HS-5 (cell line): ENCODE measurements at places on chromosomes 7 and 10.

- no peak for DNase-seq
These were observed 81.8 kb downstream of the SEMA3A start for GRCh38 chr7:84112771-84113170.

DNA sequence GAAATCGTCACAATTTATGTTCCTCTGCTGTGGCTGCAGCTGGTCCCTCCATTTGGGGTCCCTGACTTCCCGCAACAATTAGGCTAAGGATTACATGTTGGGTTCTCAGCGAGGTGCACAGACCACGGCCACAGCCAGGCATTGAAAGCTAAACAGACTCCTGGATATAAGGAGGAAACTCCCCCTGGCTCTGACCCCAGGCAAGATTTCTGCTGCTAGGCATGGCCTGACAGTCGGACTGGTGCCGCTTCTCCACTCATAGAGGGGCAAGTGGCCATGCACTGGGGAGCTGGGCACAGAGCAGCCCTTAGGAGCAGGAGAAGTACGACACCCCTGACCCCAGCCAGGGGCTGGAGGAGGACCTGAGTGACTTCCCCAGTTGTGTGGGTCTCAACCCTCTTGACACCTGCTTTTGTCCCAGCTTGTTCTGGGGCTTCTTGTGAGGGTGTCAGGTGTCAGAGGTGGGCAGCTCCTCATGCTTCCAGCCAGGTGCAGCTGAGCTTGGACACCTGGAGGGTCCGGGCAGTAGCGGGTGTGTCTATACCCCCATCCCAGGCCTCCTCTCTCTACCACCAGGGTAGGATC is 38.3 kb downstream of the TSPAN15 start:
- DNase-seq = no peak

DNA sequence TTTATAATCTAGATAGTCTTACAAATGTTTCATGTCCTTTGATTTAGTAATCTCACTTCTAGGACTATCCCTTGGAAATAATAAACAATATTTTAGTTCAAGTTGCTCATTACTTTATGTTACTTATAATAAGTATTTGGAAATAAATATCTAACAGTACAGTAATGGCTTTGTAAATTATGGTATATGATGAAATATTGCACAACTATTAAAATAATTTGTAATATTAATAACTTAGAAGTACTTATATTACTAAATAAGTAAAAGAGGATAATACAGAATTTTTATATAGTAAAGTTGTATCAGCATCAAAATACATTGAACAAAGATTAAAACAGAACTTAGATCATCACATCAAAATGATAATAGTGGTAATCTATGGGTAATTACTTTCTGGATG is 41.1 kb downstream of the SP4 start:
- DNase-seq = no peak

DNA sequence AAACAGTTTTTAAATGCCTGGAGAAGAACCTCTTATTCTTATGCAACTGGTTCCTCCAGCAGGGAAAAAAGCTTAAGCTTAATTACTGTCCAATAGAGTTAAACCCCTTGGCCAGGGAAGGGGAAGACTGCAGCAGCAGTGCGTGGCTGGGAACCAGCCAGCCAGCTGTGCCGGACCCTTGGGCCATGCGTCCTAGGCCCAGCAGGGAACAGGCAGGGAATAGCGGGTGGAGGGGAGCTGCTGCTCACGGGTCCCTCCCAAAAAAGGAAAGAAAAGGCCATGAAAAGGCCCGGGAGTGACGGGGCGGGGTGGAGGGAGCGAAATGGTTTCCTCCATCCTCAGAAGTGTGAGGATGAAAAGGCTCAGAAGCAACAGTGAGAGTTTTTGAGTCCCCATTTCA is 35.2 kb upstream of the HECW1 start:
- DNase-seq = no peak

GRCh38 chr7:18290223-18290622 is 205.3 kb upstream of the HDAC9 start:
- no peak for DNase-seq

DNA sequence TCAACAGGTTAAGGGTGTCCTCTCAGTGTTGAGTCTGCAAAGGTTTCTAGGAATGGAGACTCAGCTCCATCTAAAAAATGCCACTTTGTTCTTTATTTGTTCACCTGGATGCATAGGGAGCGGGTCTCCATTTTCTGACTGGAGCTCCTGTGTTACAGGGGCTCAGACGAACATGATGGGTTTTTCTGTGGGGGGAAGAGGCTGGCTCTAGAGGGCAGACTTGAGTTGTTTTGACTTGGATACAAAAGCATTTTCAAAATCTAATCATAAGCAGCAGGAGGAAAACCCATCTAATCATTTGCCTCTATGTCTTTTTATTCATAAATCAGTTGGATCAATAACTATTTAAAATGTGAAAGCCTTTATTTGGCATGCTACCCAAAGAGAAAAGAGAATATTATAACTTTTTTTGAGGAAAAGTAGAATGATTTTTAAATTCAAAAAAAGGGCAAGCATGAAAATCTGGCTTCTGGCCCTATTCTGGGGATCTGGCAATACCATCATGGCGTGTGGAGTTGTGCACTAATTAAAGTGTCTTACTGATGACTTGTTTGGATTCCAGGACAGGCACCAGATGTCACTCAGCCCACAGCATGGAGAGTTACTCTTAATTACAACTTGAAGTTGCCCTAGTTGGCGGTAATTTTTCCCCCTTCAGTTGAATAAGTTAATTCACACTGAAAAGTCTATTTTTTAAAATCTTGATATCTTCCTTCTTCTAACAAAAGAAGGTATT is 594.9 kb downstream of the REEP3 start:
- no peak for DNase-seq

- DNase-seq = no peak
These were observed 290.6 kb downstream of the FRMD4A start for GRCh38 chr10:14039968-14040668.

DNA sequence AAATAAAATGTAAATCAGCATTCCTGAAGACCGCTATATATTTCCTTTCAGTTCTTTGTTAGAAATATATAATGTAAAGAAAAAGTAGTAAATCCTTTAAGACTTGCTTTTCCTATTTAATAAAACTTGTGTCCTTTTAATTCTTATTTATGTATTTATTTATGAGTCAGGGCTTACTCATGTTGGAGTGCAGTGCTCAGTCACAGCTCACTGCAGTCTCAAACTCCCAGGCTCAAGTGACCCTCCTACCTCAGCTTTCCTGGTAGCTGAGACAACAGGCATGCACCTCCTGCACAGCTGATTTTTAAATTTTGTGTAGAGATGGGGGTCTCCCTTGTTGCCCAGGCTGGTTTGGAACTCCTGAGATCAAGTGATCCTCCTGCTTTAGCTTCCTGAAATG is 724.5 kb downstream of the ANKRD7 start:
- DNase-seq = peak; percentile 2

GRCh38 chr10:70915206-70915605 is 26.8 kb upstream of the PCBD1 start:
- no peak for DNase-seq

DNA sequence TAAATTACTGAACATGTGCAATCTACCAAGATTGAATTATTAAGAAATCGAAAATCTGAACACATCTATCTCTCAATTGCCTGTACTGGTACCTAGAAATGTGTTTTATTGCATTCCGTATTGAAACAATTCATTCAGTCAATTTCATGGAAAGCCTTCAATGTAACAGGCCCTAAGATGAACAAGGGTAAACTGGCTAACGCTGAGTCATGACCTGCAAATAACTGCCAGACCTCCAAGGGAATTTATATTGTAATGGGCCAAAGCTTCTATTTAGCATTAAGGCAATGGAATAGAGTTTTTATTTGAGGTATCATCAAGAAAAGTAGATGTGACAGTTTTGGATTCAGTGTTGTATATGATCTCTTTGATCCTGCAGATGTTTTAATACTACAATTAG is 49.9 kb upstream of the CD36 start:
- no peak for DNase-seq

- DNase-seq = no peak
These were observed 111.7 kb upstream of the CDK13 start for GRCh38 chr7:39838326-39838725.

- no peak for DNase-seq
These were observed 46.0 kb downstream of the MKI67 start for GRCh38 chr10:128080231-128080630.

- DNase-seq = no peak
These were observed 255.3 kb downstream of the INHBA start for GRCh38 chr7:41447450-41448042.

DNA sequence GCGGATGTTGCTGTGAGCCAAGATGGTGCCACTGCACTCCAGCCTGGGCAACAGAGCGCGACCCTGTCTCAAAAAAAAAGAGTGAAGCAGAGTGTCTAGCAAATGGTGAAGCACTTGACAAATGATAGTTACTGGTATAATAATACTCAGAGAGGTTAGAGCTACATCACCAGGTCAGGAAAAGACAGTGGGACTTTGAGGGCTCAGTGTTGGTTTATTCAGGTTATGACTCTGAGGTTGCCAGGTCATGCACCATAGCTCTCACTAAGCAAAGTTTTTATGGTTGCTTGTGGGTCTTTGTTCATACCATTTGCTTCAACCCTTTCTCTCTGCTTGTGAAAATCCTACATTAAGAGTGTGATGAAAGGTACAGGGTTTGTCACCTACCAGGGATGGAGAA is 13.6 kb downstream of the MRPS33 start:
- DNase-seq = no peak

GRCh38 chr7:818031-818699 is 14.1 kb upstream of the SUN1 start:
- peak; percentile 79 for DNase-seq

- no peak for DNase-seq
These were observed 21.3 kb upstream of the FXYD4 start for GRCh38 chr10:43350156-43350555.

DNA sequence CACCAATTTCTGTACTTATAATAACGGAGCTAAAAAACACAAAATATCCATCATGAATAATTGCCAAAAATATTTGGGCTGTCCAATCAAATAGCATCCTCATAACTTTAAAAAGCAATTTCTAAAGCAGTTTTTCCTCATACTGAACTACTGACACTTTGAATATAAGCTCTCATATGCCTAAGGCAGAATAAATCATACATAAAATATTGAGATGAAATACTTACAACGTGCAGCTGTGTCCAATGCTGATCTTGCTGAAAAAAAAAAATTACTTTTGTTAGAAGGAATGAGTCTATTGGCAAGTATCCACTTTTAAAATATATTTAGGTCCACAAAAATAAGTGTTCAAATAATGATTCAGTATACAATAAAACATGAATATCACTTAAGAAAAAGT is 24.2 kb downstream of the FAM3C start:
- DNase-seq = no peak

GRCh38 chr10:88315755-88316154 is 267.4 kb downstream of the RNLS start:
- no peak for DNase-seq

DNA sequence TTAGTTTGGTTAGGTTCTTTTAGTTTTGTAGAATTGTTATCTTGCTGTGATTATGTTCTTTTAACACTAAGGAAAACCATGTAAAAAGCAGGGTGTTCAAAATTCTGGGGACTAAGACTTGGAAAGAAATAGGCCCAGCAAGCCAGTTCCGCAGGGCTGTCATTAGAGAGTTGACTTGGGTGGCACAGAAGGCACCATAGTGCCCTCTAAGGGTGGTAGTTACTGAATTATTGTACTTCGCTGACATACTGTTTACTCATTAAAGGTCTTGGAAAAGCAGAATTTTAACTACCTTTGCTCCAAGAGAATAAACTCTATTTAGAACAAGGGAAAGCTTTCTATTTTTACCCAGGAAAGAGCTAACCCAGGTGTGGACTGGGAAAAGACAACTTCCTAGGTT is 86.5 kb downstream of the OTUD1 start:
- no peak for DNase-seq

GRCh38 chr7:17103170-17103569 is 195.3 kb upstream of the AHR start:
- no peak for DNase-seq

DNA sequence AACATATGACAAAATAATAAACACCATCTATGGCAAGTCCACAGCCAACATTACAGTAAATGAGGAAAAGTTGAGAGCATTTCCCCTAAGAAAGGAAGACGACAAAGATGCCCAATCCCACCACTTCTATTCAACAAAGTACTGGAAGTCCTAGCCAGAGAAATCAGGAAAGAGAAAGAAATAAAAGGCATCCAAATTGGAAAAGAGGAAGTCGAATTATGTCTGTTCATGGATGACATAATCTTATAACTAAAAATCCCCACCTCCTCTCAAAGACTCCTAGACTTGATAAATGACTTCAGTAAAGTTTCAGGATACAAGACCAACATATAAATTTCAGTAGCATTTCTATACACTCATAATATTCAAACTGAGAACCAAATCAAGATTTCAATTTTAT is 288.5 kb upstream of the POT1 start:
- no peak for DNase-seq

DNA sequence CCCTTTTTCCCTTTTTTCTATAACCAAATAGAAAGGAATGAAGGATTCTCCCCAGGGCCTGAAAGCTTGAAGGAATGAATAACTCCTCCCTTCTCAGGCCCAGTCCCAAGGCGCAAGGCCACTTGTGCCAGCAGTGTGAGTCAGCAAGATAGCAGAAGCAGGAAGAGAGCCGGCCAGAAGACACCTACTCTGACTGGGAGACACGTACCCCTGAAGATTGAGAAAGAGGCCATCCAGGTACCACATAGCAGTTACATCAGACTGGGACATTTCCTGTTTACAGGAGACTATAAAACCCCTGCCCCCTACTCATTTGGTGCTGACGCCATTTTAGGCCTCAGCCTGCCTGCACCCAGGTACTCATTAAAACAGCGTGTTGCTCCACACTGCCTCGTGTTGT is 65.5 kb downstream of the LRRC17 start:
- no peak for DNase-seq

GRCh38 chr7:76037310-76037709 is 10.5 kb downstream of the STYXL1 start:
- DNase-seq = peak; percentile 42

- DNase-seq = no peak
These were observed 4.0 kb downstream of the CRYGN start for GRCh38 chr7:151435971-151436370.

- no peak for DNase-seq
These were observed 2.4 kb upstream of the GLCCI1 start for GRCh38 chr7:7966141-7966734.

GRCh38 chr10:89053555-89053954 is 63.0 kb downstream of the FAS start:
- DNase-seq = no peak

DNA sequence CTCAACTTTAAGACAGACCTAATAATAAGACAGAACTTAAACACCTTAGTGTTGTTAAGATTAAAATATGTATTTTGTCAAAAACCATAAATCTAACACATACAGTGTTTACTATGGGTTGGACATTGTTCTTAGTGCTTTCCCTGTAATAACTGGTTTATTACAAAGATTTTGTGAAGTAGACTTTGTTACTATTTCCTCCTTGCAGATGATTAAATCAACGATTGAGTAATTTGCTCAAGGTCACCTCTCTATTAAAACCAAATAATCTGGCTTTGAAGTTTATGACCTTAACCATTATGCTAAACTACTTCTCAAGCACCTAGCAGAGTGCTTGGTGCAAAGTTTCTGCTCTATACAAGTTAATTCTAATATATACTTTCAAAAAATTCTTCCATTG is 102.7 kb upstream of the FAM3C start:
- no peak for DNase-seq

- peak; percentile 77 for DNase-seq
These were observed 509.0 kb upstream of the PODXL start for GRCh38 chr7:132065193-132065988.

- DNase-seq = no peak
These were observed at the start of gene TMEM273 for GRCh38 chr10:49187950-49188761. Gene TMEM273, minus strand, starts transcription at chr10:49188391. Its CDS starts 55 bp downstream, at chr10:49188336.
